Stimulated activated CD4-positive, alpha-beta T cell treated with anti-CD3 and anti-CD28 coated beads, Interleukin-1b, Interleukin-23, amount 100 ng/mL, for 1 hour (primary cell): ENCODE measurements at places on chromosomes 5 and 9.

GRCh38 chr5:174323878-174324281, 278.4 kb downstream of the NSG2 start:
- no peak for DNase-seq

GRCh38 chr5:60541980-60542379, 158.0 kb downstream of the DEPDC1B start:
- DNase-seq = no peak

DNA sequence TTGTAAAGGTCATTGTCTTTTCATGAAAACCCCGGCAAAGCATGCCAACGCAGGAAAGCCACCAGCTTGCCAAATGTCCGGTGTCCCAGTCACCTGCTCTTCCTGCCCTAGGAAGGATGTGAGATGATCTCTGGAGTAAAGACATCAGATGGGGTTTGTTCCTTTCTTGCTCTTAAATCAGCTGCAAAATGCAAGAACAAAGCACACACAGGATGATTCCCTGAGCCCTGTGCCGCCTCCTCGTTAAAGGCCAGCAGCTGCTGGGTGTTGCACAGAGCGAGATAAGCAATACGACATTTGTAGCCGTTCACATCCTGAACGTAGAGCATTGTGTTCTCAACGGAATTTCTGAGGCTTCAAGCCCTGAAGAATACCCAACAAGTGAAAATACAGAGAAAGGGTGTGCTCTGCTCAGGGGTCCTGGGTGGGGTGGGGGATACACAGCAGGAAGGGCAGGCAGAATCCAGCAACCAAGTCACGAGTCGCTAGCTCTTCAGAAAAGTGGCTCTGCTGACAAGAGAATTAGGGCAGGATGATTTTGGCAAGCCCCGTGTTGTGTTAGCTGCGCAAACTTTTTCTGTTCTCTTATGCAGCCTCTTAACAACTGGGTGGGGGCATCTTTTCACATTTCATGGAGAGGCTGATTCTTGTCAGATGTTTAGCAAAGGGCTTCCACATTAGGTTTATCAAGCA, 229.2 kb upstream of the MAP3K1 start:
- DNase-seq = no peak

DNA sequence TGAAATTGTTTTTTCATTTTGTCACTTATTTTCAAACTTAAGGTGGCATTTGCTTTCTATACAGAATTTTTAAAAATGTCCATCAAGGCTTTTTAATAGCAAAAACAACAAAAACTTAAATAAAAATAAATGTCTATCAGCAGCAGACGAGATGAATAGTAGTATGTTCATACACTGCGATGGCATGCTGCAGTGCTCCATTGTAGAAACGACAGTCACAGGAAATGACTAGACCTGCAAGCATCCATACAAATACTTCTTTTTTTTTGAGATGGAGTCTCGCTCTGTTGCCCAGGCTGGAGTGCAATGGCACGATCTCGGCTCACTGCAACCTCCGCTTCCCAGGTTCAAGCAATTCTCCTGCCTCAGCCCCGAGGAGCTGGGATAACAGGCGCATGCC, 41.4 kb downstream of the COL23A1 start:
- no peak for DNase-seq

DNA sequence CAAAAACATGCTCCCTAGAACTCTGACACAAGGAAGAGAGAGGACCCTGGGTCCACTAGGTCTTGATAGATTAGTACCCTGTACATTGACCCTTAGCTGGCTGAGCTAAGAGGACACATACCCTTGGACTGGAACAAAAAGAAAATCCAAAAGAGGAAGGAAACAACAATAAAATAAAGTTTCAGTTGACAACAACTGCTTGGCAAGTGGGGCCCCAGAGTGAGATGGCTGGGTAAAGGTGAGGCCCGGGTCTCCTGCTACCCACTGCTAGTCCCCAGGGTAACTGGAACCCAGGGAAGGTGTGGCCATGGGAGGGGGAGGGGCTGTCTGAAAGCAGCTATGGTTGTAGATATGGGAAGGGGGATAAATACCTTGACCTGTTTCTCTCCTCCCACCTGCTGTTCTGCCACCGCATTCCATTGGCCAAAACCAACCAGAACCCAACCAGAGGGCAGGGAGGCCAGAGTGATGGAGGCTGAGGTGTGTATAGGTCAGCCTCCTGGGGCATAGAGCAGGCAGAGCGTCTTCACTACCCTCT, 11.7 kb downstream of the TAL2 start:
- no peak for DNase-seq

- DNase-seq = no peak
These were observed 11.6 kb upstream of the LAMC3 start for GRCh38 chr9:130997395-130997684.
